Right atrium auricular region (tissue), 2 donors: ENCODE measurements at places on chromosomes 16 and 17.

DNA sequence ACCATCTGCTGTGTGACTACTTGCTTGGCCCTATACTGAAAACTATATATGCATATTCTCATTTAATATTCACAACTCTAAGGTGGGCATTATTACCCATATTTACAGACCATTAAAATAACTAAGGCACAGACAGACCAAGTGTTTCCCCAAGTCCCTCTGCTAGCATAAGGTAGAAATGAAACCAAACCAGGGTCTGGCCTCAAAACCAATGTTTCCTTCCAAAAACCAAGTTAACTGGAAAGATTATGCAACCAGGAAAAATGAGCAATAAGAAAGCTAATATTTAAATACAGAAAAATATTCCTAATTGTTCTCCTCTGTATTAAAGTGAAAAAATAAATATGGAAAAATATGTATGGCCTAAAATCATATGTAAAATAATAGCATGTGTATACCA, 50.1 kb downstream of the XPO6 start:
- H3K4me1 ChIP-seq = peaks cover 19% of the 10 kb centered on the region
- H3K27me3 ChIP-seq = no peaks in the 10 kb centered on the region
- no peak for DNase-seq
- peaks cover 13% of the 10 kb centered on the region for H3K36me3 ChIP-seq
- no peak overlapping the region for H3K27ac ChIP-seq

DNA sequence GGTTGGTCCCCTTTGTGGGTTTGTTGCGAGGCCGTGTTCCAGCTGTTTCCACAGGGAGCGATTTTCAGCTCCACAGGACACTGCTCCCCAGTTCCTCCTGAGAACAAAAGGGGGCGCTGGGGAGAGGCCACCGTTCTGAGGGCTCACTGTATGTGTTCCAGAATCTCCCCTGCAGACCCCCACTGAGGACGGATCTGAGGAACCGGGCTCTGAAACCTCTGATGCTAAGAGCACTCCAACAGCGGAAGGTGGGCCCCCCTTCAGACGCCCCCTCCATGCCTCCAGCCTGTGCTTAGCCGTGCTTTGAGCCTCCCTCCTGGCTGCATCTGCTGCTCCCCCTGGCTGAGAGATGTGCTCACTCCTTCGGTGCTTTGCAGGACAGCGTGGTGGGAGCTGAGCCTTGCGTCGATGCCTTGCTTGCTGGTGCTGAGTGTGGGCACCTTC, 27.3 kb upstream of the STH start:
- no peaks in the 10 kb centered on the region for H3K36me3 ChIP-seq
- no peaks in the 10 kb centered on the region for H3K4me1 ChIP-seq
- H3K27ac ChIP-seq = no peak overlapping the region
- no peaks in the 10 kb centered on the region for H3K27me3 ChIP-seq

- no peaks in the 10 kb centered on the region for H3K4me1 ChIP-seq
- no peak overlapping the region for H3K27ac ChIP-seq
- H3K36me3 ChIP-seq = no peaks in the 10 kb centered on the region
- no peak for DNase-seq
- no peak overlapping the region for H3K4me3 ChIP-seq
- H3K27me3 ChIP-seq = no peaks in the 10 kb centered on the region
Observed at GRCh38 chr16:89779231-89779908, 37.1 kb downstream of the FANCA start.

DNA sequence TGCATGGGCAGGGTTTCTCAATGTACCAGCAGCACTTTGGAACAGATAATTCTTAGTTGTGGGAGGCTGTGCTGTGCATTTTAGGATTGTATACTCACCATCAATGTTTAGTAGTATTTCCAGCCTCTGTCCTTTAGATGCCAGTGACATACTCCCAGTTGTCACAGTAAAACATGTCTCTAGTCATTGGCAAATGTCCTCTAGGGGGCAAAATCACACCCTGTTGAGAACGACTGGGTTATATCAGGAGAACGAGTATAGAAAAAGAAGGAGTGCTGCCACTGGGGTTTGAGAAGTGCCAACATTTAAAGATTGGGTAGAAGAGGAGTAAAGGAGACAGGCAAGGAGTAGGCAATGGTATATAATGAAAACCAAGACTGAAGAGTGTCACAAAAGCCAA, 37.9 kb upstream of the SMIM36 start:
- no peaks in the 10 kb centered on the region for H3K36me3 ChIP-seq
- no peak overlapping the region for H3K4me3 ChIP-seq
- H3K27me3 ChIP-seq = no peaks in the 10 kb centered on the region
- no peaks in the 10 kb centered on the region for H3K4me1 ChIP-seq
- no peak for DNase-seq
- H3K27ac ChIP-seq = no peak overlapping the region

DNA sequence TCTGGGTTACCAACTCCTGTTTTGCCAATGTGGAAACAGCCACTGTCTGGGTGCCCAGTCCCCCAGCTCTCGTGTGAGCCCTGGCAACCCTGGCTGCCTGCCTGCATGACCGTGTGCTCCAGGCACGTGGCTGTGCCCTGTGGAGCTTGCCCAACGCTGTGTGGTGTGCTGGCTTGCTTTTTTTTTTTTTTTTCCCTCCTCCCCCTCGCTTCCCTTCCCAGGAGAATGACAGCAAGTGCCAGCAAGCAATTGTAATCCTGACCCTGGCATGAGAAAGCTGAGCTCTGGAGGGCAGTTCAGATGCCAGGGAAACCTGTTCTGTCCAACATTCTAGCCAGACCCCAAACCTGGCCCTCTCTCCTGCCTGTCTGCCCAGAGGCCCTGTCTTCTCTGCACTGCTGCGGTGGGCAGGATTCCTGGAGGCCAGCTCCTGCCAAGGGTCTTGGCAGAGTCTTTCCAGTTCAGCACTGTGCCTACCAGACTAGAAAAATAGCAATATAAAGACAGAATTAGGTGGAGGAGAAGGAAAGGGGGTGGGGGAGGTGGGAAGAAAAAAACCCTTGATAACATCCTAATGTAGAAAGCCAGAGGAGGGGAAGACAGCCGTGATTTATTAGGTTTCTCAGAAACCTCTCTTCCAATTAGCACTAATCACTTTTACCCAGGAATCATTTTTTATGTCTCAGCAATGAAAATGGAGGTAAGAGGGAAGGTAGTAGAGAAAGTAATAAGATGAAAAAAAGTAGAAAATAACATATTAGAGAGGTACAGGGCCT, 9.0 kb downstream of the HLF start:
- H3K36me3 ChIP-seq = no peaks in the 10 kb centered on the region
- H3K27me3 ChIP-seq = no peaks in the 10 kb centered on the region
- H3K27ac ChIP-seq = peak overlapping the region; percentile 94
- DNase-seq = no peak
- no peaks in the 10 kb centered on the region for H3K4me1 ChIP-seq

GRCh38 chr16:69793526-69793925, 31.4 kb downstream of the WWP2 start:
- H3K27ac ChIP-seq = no peak overlapping the region
- DNase-seq = no peak
- no peaks in the 10 kb centered on the region for H3K36me3 ChIP-seq
- no peaks in the 10 kb centered on the region for H3K4me1 ChIP-seq
- H3K4me3 ChIP-seq = no peak overlapping the region

- peak overlapping the region; percentile 52 for H3K4me3 ChIP-seq
- H3K36me3 ChIP-seq = no peaks in the 10 kb centered on the region
- peaks cover 19% of the 10 kb centered on the region for H3K4me1 ChIP-seq
- H3K27ac ChIP-seq = peak overlapping the region; percentile 8
- DNase-seq = no peak
Observed at GRCh38 chr16:79598063-79598347, 2.5 kb downstream of the MAF start.

DNA sequence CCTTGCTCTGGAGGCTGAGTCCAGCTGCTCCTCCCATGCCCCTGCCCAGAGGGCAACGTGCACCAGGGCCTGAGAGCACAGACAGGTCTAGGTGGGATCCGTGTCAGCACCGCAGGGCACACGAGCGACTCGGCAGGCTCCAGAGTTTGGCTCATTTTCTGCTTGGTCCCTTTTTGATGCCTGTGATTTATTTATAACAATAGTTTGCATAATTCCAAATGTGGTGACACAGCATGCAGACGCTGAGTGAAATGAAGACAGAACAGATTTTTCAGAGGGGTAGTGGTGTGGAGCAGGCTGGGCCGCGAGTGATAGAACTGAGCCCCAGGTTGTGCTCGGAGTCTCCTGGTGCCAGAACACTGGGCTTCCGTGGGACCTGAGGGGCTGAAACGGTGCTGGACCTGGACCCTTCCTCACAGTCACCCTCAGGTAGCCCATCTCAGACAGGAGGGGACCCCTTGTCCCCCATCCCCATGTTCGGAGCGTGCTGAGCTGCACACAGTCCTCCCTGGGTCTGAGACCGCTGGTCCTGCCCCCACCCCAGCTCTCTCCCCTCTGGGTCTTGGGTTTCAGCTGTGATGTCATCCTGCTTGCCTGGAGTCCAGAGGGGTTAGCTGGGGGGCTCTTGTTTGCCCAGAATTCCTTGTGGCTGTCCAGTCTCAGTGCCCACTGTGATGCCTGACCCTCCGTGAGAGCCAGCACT, 95.9 kb downstream of the METRNL start:
- H3K27ac ChIP-seq = no peak overlapping the region
- peak; percentile 36 for DNase-seq
- no peaks in the 10 kb centered on the region for H3K36me3 ChIP-seq
- no peak overlapping the region for H3K4me3 ChIP-seq
- H3K27me3 ChIP-seq = no peaks in the 10 kb centered on the region

DNA sequence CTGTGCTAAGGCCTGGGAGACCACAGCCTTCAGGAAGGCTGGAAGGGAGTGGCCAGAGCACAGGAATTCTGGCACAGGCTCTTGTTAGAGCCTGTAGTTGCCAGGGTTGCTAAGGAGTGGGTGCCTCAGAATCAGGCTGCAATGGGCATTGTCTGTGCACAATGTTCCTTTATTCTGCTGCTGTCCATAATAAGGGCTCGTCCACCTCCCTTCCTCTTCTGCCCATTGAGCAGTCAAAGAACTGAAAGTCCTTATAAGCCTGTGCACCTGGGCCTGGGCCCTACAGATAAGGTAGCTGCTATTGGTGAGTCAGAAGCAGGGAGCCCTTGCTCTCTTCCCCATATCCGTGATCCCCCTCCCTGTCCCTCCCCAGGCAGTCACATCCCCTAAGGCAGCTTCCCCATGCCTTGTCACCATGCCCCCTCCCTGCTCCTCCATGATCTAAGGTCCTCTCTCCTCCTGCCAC, 5.4 kb upstream of the CNGB1 start:
- H3K27ac ChIP-seq = no peak overlapping the region
- H3K27me3 ChIP-seq = no peaks in the 10 kb centered on the region
- DNase-seq = no peak
- H3K36me3 ChIP-seq = no peaks in the 10 kb centered on the region
- H3K4me1 ChIP-seq = peaks cover 14% of the 10 kb centered on the region

- H3K27ac ChIP-seq = no peak overlapping the region
- H3K4me3 ChIP-seq = no peak overlapping the region
- no peaks in the 10 kb centered on the region for H3K36me3 ChIP-seq
- no peak for DNase-seq
- no peaks in the 10 kb centered on the region for H3K27me3 ChIP-seq
- H3K4me1 ChIP-seq = no peaks in the 10 kb centered on the region
Observed at GRCh38 chr17:62754631-62755030, 53.5 kb downstream of the MARCHF10 start.

GRCh38 chr17:78340183-78340955, 19.5 kb downstream of the SOCS3 start:
- H3K27ac ChIP-seq = peak overlapping the region; percentile 82
- no peak for DNase-seq
- no peaks in the 10 kb centered on the region for H3K4me1 ChIP-seq
- H3K27me3 ChIP-seq = no peaks in the 10 kb centered on the region

DNA sequence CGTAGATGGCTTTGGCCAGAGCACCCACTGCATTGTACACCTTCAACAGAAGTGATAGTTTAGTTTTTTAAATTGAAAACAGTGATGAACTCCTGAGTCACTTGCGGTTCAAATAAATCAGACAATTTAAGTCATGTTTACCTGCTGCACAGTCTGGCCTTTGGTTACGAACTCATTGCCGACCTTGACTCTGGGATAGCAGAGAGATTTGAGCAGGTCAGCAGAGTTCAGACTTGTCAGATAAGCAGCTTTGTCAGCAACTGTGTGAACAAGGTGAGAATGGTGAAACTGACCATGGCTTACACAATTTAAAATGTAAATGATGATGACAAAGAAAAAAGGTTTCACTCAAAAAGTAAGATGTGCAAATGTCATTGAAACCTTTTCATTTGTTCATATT, 9.3 kb downstream of the MYH4 start:
- H3K27me3 ChIP-seq = no peaks in the 10 kb centered on the region
- no peak for DNase-seq
- no peak overlapping the region for H3K27ac ChIP-seq

- peaks cover 27% of the 10 kb centered on the region for H3K4me1 ChIP-seq
- peak overlapping the region; percentile 76 for H3K4me3 ChIP-seq
- peak overlapping the region; percentile 97 for H3K27ac ChIP-seq
- H3K27me3 ChIP-seq = no peaks in the 10 kb centered on the region
Observed at GRCh38 chr16:2532494-2533141, 1.4 kb upstream of the CEMP1 start.

DNA sequence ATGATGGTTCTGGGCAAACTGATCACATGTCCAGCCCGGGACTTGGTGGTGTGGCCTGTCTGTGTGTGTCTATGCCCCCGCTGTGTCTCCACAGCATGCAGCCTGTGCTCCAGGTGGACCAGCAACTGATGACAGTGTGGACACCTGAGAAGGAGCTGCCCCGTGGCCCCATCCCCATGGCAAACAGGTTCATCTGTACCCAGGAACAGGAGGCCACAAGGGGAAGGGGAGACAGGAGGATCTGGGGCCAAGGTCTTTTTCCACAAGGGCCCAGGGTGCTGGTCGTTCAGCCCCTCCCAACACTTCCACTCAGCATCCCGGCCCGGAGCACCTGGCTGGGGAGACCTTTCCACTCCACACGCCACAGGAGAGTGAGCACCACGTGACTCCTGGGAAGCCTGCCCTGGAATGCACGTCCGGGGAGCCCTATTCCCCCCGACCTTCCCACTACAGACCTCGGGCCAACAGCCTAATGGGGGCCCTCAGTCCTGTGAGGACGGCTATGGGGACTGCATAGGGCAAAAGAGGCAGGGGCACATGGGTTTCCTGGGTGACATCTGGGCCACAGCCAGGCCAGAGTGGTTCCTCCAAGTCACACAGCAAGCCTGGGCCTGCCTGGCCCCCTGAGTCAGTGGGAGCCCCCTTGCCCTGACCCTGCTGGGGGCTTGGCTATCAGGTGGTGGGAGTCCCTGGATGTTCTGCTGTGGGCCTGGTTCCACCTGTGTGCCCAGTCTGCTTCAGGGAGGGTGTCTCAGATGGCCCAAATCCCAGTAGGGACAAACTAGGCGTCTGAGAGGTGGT, 20.8 kb upstream of the NXPH3 start:
- H3K27ac ChIP-seq = no peak overlapping the region
- DNase-seq = no peak
- no peaks in the 10 kb centered on the region for H3K27me3 ChIP-seq
- H3K4me1 ChIP-seq = peaks cover 8% of the 10 kb centered on the region

DNA sequence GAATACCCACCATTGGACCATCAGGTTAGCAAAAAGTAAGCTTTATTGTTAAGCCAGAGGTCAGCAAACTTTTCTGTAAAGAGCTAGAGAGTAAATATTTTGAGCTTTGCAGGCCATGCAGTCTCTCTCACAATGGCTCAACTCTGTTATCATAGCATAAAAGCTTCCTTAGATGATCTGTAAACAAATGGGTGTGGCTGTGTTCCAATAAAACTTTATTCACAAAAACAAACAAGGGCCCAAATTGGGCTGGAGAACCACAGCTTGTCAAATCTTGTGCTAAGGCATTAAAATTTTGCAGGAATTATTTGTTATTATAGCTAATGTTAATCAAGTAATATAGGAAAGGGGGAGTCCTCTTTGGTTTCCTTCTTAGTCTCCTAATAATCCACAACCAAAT, 153.6 kb downstream of the GRIN2A start:
- no peak overlapping the region for H3K27ac ChIP-seq
- no peak for DNase-seq
- no peaks in the 10 kb centered on the region for H3K36me3 ChIP-seq

- H3K4me3 ChIP-seq = no peak overlapping the region
- H3K27me3 ChIP-seq = no peaks in the 10 kb centered on the region
- no peak overlapping the region for H3K27ac ChIP-seq
- no peaks in the 10 kb centered on the region for H3K4me1 ChIP-seq
- DNase-seq = no peak
Observed at GRCh38 chr16:70421014-70421413, 17.9 kb downstream of the ST3GAL2 start.
